AG04449 (cell line): ENCODE measurements at places on chromosomes 12 and 14.

GRCh38 chr14:53167602-53168328 is 14.6 kb upstream of the DDHD1 start:
- peak; percentile 14 for DNase-seq

DNA sequence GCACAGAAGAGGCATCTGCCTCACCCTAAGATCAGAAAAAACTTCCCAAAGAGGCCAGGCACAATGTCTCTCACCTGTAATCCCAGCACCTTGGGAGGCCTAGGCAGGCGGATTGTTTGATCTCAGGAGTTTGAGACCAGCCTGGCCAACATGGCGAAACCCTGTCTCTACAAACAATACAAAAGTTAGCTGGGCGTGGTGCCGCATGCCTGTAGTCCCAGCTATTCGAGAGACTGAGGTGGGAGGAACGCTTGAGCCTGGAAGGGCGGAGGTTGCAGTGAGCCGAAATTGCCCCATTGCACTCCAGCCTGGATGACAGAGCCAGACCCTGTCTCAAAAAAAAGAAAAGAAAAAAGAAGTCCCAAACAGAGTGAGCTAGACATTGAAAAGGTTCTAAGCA is 4.5 kb downstream of the ZBTB1 start:
- no peak for DNase-seq

DNA sequence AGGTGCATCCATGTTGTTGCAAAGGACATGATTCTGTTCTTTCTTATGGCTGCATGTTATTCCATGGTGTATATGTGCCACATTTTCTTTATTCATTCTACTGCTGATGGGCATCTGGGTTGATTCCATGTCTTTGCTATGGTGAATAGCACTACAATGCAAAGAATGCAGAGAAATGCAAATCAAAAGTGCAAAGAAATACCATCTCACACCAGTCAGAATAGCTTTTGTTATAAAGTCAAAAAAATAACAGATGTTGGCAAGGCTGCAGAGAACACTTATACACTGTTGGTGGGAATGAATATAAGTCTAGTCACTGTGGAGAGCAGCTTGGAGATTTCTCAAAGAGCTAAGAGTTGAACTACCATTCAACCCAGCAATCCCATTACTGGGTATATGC is 99.2 kb downstream of the DHRS2 start:
- DNase-seq, result no peak

DNA sequence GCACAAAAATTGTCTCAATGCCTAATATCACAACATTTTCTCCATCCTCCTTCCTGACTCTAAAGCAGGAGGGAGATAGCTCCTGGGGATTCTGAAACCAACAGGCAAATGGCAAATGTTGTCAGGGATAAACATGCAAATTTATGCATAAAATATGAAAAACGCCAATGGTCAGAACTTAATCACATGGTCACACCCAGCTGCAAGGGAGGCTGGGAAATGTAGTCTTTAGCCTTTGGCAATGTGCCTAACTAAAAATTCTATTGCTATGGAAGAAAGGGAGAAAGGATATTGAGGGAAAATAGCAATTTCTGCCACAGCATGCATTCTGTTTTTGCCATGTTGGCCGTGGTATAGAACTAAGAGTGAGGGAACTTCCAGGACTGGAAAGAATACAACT is 11.7 kb upstream of the OASL start:
- no peak for DNase-seq

GRCh38 chr12:66960704-66961690 is 282.1 kb upstream of the GRIP1 start:
- DNase-seq, result no peak

DNA sequence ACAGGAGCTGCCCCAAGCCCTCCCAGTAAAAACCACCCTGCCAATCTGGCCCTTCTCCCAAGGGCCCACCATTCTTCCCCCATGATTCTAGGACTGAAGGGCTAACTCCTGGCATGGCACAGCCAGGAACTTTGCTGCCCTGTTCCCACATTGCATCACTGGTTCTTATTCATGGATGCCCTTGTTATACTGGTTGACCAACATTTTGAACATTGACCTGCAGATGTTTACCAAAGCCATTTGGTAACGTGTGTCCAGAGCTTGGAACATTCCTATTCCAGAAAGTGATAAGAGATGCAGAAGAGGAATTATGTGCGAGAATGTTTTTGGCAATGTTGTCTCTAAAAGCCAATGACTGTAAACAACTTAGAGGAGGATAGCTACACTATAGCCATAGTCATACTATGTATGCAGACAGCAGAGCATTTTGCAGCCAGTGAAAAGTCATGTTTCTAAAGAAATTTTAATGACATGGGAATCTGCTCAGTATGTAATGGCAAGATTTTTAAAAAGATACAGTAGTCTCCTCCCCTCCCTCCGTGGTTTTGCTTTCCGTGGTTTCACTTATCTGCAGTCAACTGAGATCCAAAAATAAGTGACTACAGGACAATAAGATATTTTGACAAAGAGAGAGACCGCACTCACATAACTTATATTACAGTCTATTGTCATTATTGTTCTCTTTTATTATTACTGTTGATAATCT is 108.8 kb downstream of the DAAM1 start:
- DNase-seq, result no peak

- DNase-seq, result no peak
Measured at GRCh38 chr14:80695869-80696268, 245.7 kb downstream of the CEP128 start.

- no peak for DNase-seq
Measured at GRCh38 chr12:92193063-92193462, 47.4 kb upstream of the BTG1 start.

DNA sequence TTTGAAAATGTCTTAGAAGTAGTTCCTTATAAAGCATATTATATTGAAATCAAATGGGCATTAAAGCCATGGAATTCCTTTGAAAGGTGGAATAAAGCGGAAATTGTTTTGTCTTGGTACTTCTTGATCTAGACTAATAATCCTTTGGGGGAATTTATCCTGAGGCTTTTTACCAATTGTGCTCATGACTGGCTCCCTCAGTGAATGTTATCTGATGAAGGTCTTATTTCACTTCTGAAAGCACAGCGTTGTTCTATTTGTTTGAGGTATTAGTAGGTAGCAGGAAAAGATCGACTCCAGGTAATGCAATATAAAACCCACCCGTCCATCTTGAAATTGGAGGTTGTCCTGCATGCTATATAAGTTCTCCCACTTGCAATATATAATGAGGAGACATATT is 64.8 kb downstream of the PPFIBP1 start:
- no peak for DNase-seq

DNA sequence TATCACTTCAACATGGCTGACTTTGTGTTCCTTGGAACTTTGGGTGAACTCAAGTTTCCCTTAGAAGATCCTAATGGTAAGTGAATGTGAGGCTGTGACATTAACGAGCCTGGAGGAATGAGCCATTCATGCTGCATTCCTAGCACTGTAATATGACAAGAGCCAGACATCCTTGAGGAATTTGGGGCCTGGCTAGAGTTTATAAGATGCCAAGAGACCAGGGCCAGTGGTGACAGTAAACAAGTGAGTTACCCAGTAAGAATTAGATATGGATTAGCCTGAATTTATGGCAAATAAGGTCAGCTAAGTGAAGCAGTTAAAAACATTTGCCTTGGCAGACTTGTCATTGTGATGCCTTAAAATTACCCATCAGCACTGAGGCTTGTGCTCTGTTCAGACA is 232.4 kb downstream of the AKAP6 start:
- DNase-seq, result peak; percentile 75

GRCh38 chr14:65137648-65138307 is 35.5 kb upstream of the MAX start:
- DNase-seq, result no peak

- no peak for DNase-seq
Measured at GRCh38 chr14:67571275-67571990, 28.6 kb downstream of the PIGH start.

GRCh38 chr12:131151558-131152345 is 198.0 kb downstream of the ADGRD1 start:
- DNase-seq, result no peak

- no peak for DNase-seq
Measured at GRCh38 chr14:72961579-72962335, 35.5 kb downstream of the DCAF4 start.

DNA sequence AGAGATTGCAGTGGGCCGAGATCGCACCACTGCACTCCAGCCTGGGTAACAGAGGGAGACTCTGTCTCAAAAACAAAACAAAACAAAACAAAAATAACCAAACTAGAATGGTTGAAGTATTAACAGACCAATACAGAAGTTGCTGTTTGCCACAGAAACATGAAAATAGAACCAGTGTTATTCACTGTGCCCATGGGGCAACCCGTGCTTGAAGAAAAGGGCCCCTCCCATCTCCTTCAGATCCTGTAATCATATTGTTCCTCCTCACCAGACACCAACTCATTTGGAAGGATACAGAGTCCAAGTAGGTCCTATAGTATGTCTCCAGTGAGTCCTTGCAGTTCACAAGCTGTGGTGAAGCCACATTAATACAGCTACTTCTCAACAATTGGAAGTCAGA is 30.9 kb downstream of the SLC35F4 start:
- no peak for DNase-seq

DNA sequence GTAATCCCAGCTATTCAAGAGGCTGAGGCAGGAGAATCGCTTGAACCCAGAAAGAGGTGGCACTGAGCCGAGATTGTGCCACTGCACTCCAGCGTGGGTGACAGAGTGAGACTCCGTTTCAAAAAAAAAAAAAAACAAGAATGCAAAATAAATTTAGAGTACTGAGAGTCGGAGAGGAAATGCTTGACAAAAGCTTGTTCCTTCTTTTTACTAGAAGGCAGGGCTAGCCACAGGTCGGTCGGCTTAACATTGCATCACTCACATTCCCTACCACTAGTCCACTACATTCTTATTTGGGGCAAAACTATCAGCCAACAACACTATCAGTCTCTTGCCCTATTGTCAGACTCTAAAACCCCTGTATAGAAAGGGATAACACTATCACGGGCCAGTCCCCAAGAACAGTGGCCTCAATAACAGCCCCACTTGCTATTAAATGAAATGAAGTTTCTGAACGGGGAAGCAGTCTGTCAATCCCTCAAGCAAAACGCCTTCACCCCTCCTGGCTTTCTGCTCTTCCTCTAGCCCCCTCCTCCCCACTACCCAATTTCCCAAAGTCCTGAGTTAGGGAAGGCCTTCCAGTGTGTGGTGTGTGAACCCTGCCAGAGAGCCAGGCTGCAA is 1.0 kb downstream of the RNF41 start:
- DNase-seq, result peak; percentile 10

- no peak for DNase-seq
Measured at GRCh38 chr12:113413488-113413939, 8.7 kb upstream of the SDSL start.

DNA sequence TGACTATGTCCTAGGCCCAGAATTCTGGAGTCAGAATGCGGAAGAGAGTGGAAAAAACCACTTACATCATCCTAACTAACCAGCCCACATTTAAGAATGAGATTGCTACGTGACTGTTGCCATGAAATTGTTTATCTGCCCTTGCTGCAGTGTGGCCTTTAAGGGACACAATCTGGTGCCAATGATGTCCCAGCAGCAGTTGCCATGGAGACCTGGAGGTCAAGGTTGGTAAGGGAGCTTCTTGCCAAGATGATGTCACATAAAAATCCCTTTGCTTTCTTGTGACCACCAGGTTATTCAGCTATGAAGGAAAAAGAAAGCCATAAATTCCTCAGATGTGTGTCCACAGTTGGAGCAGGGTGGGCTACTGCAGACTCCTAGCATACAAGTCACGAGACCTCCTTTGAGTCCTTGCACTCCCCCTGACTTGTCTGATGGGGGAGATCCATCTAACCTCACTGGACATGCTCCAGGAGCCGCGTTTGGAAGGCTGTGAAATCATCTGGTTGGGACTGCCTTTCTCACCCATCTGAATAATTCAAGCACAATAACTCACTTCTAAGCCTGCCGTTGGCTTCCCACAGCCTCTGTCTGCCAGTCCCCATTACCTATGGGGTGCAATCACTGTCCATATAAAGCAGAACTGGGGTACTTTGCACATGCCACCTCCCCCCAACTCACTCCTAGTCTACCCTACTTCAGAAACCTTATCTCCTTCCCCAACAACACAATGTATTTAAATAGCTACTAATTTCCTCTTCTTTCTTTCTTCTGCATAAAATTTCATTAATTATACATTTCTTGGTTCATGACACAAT is 165.6 kb downstream of the ZFP36L1 start:
- no peak for DNase-seq

DNA sequence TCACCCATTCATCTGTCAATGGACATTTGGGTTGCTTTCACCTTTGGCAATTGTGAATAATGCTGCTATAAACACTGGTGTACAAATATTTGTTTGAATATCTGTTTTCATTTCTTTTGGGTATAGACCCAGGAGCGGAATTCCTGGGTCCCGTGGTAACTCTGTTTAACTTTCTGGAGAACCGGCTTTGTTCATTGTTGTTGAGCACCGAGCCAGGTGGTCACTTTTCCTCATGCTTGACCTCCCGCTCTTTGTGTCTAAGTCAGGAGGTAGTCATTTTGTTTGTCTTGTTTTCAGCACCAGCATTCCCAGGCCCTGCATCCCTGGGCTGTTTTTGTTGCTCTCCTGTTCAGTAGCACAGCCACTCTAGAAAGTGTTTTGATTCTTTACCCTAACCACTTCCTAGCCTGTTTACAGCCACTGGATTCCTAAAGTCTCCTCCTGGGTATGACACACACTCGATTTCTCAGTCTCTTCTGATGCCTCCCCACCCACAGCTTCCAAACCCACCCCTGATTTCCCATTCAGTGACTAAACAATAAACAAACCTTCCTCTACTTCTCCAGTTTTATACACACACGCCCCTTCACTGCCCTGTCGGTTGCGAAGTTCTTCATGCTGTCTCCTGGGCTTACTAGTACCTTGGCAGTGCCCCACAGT is 37.9 kb downstream of the B4GALNT3 start:
- DNase-seq, result no peak

GRCh38 chr14:90740081-90740480 is 76.1 kb downstream of the TTC7B start:
- DNase-seq, result no peak

- DNase-seq, result no peak
Measured at GRCh38 chr12:38875586-38876228, 29.7 kb downstream of the CPNE8 start.

GRCh38 chr12:101997102-101997501 is 64.7 kb downstream of the WASHC3 start:
- no peak for DNase-seq

DNA sequence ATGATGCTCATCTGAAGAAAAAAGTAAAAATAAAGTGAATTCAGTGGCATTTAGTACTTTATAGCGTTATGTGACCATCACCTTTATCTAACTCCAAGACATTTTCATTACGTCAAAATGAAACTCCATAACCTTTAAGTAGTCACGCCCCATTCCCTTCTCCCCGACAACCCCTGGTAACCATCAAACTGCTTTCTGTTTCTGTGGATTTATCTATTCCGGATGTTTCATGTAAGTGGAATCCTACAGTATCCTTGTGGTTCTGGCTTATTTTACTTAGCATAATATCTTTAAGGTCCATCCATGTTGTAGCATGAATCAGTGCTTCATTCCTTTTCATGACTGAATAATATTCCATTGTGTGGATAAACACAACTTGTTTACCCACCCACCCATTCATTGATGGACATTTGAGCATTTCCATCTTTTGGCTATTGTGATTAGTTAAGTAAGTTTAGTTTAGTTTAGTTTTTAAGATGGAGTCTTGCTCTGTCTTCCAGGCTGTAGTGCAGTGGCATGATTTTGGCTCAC is 18.5 kb upstream of the MAP1LC3B2 start:
- DNase-seq, result no peak
